ENCODE measurements at places on chromosomes 6 and 20. TPM values are rescaled to one million over a fixed set of nuclear protein-coding genes. Genes with fewer than 3 reads are reported as not detected.

GRCh38 chr6:55009131-55009530, 162.6 kb downstream of the FAM83B start:
- no peak for DNase-seq

GRCh38 chr6:8054276-8054675, 9.9 kb downstream of the BLOC1S5 start:
- peak; percentile 55 for DNase-seq

DNA sequence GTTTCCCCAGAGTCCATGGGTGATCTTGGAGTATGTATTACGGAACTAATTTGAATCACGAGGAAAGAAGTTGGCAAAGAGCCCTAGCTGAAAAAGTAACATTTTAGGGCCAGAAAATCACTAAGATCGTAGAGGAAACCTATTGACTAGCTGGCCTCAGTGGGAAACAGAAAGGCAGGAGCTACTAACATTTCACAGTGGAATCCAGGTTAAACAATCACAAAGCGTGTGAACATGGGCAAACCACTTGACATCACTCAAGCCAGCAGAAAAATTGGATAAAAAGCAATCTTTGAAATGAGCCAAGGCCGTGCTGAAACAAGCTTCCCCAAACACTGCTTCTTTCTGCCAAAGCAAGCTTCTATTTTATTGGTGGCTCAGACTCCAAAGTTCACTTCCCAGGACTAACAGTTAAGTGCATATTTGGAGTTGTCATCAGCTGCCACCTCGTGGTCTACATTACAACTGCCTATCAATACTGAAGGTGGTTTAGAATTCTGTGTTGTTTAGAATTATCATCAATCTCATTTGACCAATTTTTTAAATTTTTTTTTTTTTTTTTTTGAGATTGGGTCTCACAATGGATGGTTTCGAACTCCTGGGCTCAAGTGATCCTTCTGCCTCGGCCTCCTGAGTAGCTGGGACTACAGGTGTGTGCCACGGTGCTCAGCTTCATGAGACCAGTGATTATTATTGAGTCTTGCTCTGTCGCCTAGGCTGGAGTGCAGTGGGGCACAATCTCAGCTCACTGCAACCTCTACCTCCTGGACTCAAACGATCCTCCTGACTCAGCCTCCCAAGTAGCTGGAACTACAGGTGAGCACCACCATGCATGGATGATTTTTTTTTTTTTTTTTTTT, 10.6 kb downstream of the RPS10 start:
- peak; percentile 79 for DNase-seq

- peak; percentile 78 for DNase-seq
Observed at GRCh38 chr6:2970753-2971419, 481 bp downstream of the SERPINB6 start.

GRCh38 chr20:564192-564591, 20.6 kb upstream of the CSNK2A1 start:
- no peak for DNase-seq

DNA sequence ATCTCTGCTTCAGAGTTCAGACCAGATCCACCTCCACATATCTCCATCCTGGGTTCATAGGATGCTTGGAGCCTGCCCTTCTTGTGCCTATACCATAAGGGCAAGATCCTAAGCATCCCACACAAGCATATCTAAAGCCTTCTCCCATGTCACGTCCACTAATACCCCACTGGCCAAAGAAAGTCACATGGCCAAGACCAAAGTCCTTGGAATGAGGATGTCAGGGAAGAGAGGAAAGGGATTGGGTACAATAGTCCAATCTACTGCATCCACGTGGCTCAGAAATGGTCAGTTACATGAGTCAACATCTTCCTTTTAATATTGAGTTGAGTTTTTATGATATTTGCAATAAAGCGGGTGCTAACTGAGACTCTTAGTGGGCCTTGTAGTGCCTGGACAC, 515.9 kb upstream of the SULF2 start:
- no peak for DNase-seq

DNA sequence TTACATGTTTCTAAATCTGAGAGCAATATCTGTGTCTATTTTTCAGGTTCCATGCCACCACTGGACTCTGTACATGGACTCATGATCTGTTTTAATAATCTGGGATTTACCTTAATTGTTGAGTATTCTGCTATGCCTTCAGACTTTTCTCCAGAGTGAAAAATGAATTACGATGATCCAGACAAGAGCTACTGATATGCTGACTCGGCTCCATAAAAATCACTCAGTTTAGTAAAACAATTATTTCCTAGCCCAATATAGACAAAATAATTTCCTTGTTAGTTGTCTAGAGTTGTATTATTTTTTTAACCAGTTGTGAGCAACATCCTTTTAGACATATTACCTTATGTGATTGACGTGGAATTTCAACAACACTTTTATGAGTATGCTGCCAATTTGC, 736.8 kb downstream of the RFPL4B start:
- no peak for DNase-seq

- DNase-seq: no peak
Observed at GRCh38 chr6:140897349-140897748, 1235.4 kb upstream of the GJE1 start.

Gene TNNC2
- total RNA-seq: not detected

Gene GTSF1L
- not detected for total RNA-seq

All from GM23248 (cell line).